SK-N-DZ (cell line): ENCODE measurements at places on chromosomes 7 and 10.

- DNase-seq, result no peak
Measured at GRCh38 chr7:121402701-121403100, 6.6 kb upstream of the FAM3C start.

GRCh38 chr7:84017651-84018050, 176.9 kb downstream of the SEMA3A start:
- DNase-seq, result no peak

GRCh38 chr10:62666275-62666674, 138.2 kb upstream of the ADO start:
- DNase-seq, result no peak

DNA sequence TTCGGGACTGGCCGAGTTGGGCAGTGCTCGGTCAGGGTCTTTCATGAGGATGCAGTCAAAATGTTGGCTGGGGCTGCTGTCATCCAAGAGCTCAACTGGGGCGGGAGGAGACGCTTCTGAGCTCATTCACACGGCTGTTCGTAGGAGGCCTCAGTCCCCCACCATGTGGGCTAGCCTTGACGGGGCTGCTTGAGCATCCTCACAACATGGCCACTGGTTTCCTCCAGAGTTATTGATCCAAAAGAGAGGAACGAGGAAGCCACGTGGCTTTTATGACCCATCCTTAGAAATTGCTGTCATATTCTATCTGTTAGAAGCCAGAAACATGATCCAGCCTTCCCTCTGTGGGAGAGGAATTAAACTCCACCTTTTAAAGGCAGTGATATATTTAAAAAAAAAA, 68.1 kb downstream of the GTF2IRD1 start:
- DNase-seq, result no peak

GRCh38 chr7:152922318-152923081, 162.9 kb downstream of the ACTR3B start:
- DNase-seq, result no peak

GRCh38 chr7:30366606-30367005, 82.2 kb downstream of the ZNRF2 start:
- no peak for DNase-seq

- DNase-seq, result no peak
Measured at GRCh38 chr7:132603220-132603833, 27.1 kb upstream of the PLXNA4 start.

DNA sequence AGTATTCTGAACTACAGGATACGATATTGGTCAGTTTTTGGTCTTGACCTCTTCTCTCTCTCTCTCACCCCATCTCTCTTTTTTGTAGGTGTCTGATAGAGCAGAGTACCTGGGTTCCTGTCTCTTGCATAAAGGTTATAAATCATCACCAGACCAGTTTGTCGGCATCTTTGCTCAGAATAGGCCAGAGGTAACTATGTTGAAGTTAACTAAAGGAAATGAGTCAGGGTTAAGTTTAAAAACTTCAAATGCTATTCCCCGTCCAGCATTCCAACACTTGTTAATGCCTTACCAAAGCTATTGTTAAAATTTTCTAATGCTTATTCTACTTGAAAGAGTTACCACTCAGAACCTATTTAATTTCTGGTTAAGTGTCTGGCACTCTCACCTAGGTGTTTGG, 30.7 kb downstream of the ACSL5 start:
- no peak for DNase-seq

- DNase-seq, result no peak
Measured at GRCh38 chr10:124324451-124324850, 94.3 kb downstream of the OAT start.

DNA sequence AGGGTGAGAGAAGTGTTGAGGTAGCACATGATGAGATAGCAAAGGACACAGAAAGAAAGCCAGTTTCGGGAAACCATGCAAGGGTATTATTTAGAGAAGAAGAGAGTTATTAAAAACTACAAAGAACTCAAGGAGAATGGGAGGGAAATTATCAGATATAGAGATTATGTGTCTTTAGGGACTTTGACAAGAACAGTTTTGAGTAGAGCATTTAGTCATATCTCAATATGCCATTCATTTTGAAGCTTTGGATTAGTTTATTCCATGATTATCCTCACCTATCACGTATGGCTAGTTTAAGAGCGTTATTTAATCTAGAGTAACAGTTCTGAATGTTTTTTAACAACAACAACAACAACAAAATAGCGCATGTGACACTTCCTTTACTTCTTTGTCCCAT, 409.4 kb downstream of the EXOC4 start:
- DNase-seq, result no peak

- DNase-seq, result no peak
Measured at GRCh38 chr10:70112071-70112470, 20.6 kb downstream of the AIFM2 start.

GRCh38 chr7:22663357-22663718, 63.7 kb upstream of the IL6 start:
- DNase-seq, result no peak

DNA sequence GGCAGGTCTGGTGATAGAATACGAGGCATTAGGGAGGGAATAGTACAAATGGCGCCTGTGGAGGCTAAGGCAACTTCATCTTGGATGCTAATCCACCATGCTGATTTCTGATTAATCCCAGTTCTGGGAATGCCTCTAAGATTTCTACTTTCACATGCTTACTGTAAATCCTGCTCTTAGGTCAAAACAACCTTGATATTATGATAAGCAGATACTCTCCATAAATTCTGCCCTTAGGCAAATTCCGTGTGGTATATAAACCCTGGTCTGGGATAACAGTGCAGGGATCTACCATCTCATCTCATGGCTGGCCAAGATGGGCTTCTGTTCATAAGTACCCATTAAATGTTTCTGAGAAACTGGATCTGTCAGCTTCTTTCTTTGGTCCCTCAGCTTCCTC, 11.4 kb upstream of the NEUROG3 start:
- no peak for DNase-seq

DNA sequence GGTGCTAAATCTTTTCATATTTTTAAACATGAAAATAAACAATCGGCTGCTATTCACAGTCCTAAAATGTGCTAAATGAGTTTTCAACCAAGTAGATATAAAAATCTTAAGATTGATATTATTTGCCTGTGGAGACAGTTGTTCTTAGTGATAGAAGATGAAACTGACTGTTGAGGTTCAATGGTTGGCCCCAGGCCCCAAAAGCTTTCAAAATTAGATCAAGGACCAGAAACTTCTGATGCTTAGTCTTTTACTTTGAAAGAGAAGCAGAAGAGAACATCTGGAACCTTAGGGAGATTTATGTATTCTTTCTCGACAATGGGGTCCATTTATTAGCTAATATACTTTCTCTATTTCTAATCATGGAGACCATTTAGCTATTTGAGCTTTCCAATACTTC, 155.8 kb downstream of the REEP3 start:
- DNase-seq, result no peak

DNA sequence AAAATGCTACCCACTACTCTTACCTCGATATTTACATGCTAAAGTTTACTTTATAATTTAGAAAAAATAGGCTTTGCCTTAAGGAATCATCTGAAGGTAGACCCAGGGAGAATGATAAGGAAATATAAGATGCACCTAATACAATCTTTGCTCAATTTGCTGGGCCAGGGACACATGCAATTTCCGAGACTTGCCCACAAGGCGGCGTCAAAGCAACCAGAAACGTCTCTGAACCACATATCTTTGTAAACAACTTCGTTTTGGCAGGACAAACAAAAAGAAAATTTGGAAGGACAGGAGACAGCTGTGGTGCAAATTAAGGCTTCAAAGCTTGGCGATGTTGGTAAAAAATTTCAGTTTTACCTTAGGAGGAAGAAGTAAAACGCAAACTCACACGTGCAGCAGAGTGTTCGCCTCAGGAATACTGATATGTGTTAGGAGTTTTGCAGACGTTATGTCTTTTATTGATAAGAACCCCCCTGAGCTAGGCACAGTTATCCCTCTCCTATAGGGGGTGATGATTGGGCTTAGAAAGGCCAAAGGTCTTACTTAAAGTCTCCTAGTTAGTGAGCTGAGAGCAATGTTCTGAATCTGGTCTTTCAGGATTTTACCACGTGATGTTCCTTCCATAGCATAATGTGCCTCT, 134.3 kb downstream of the PRKCQ start:
- DNase-seq, result peak; percentile 30

- no peak for DNase-seq
Measured at GRCh38 chr10:1230592-1231275, 174.5 kb downstream of the WDR37 start.

- DNase-seq, result peak; percentile 38
Measured at GRCh38 chr7:23472956-23473843, 2.9 kb upstream of the IGF2BP3 start.

DNA sequence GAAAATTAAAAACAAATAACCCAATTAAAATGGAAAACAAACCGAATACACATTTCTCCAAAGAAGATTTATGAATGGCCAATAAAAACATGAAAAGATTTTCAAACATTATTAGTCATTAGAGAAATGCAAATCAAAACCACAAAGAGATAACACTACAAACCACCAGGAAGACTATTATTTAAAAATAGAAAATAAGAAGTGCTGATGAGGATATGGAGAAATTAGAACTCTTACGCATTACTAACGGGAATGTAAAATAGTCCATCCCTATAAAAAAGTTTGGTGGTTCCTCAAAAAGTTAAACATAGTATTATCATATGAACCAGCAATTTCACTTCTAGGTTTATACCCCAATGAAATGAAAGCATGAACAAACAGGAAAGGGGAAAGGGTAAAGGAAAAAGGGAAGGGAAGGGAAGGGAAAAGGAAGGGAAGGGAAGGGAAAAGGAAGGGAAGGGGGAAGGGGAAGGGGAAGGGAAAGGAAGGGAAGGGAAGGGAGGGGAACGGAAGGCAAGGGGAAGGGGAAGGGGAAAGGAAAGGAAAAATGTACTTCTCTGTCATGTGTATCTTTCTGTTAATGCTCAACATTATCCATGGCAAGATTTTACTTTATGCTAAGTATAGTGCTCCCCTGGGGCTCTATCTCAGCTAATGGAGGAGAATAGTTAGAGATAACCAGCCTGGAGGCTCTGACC, 125.3 kb upstream of the RSU1 start:
- no peak for DNase-seq

DNA sequence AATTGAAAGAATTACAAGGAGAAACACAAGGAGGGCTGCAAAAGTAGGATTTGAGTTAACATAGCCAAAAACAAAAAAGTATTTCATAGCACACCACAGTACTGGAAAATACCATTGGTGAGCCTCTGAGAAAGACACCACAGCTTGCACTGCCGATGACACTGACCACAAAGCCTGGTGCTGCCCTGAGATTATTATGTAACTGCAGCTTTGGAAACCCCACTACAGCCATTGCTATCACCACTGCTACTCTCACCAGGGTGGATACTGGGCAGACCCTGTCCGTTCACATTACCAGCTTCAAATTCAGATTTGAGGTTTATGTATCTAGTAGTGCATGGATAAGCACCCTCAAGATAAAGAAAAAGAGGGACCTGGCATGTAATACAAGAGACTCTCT, 1246.7 kb upstream of the SORCS1 start:
- DNase-seq, result no peak

DNA sequence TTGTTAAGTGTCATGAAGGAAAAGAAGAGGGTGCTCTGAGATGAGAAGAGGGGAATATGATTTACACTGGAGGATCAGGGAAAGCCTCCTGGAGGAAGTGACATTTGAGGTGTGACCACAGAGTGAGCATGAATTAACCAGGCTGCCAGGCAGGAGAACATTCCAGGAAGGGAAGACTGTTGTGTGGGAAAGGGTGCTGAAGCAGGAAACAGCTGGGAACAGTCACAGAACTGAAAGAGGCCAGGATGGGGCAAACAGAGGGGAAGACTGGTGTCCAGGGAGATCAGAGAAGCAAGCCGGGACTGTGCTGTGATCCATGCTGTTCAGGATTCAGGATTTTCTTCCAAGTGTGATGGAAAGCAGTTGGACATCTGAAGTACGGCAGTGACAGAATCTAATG, 14.9 kb downstream of the HIPK2 start:
- DNase-seq, result no peak

GRCh38 chr7:33634606-33635005, 270.7 kb upstream of the BMPER start:
- DNase-seq, result no peak

DNA sequence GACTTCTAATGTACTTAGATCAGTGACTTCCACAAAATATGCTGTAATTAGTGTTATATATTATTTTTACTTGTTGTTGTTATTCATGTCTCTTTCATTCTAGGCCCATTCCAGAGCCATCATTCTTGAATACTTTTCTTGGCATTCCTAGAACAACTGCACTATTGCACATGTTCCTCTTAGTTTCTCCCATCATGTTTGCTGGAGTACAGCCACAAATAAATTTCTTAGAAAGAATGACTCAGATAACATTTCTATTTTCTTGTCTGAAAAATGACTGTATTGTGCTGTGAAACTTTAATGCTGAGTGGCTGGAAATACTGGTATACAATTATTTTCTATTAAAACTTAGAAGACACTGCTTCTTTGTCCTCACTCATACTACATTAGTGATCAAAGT, 651.0 kb upstream of the STEAP1 start:
- DNase-seq, result no peak

GRCh38 chr7:102097601-102098161, 189.0 kb upstream of the SH2B2 start:
- DNase-seq, result no peak

- DNase-seq, result no peak
Measured at GRCh38 chr7:27751888-27752660, 12.1 kb downstream of the TAX1BP1 start.

DNA sequence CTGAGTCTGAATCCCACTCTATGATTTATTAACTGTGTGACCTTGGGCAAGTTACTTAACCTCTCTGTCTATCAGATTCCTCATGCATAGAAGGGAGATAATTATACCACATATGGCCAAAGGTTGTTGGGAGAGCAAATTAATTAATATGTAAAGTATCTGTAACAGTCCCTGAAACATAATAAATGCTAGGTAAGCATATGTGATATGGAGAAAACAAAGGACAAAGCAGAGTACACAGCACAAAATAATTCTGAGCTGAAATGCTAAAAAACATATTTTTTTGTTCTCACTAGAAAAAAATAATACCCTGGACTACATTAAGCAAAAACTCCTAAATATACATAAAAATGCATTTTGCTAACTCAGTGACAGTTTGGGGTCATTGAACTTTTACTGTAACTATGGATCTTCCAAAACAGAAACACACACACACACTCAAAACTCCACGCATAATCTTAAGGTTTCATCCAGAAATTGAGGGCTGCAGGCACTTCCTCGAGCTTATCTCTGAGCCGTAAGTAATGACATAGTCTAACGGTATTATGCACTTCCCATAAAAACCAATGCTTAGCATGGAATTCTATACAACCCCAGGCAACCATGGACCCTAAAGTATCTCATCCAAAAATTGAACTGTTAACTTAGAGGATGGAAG, 201.7 kb upstream of the PTN start:
- DNase-seq, result no peak

- DNase-seq, result no peak
Measured at GRCh38 chr7:40645197-40645596, 510.4 kb downstream of the SUGCT start.
